ENCODE measurements at places on chromosomes 7 and 10.

GRCh38 chr7:12637328-12637727 lies 50.1 kb upstream of the ARL4A start:
- no peak for DNase-seq

- no peak for DNase-seq
These were observed 62.7 kb downstream of the VPS41 start for GRCh38 chr7:38846280-38846679.

GRCh38 chr7:116570306-116570705 lies 45.5 kb downstream of the CAV1 start:
- no peak for DNase-seq

GRCh38 chr7:2106440-2106839 lies 126.3 kb downstream of the MAD1L1 start:
- no peak for DNase-seq

DNA sequence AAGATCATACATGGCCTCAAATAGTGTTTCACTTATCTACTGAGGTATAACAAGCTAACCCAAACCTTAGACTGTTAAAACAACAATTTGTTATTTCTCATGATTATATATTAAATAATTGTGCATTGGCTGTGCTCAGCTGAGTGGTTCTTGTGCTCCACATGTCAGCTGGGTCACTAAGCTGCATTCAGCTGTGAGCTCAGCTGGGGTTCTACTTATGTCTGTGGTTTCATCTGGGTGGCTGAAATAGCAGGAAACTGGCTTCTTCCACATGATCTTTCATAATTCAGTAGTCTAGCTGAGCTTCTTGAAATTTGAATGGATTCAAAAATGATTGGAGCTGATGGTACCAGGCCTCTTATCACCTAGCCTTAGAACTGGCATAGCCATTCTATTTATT lies 181.8 kb upstream of the CSTF2T start:
- DNase-seq, result no peak

GRCh38 chr10:99938563-99938962 lies 71.2 kb downstream of the DNMBP start:
- no peak for DNase-seq

DNA sequence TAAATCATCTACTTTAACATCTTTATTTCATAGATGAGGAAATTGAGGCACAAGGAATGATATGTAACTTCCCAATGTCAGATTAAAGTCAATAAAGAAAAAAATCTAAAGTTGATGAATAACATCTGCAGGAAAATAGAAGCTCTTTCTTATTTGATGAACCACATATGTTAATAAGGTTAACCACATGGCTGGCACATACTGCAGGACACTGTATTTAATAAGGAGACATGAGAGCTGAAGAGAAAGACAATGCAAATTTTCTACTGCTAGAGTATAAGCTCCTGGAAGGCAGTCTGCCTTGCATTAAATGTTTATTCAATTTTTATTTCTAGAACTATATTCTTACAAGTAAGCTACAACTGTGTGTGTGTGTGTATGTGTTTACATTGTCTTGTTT lies 4.4 kb downstream of the RAB11FIP2 start:
- DNase-seq, result no peak

DNA sequence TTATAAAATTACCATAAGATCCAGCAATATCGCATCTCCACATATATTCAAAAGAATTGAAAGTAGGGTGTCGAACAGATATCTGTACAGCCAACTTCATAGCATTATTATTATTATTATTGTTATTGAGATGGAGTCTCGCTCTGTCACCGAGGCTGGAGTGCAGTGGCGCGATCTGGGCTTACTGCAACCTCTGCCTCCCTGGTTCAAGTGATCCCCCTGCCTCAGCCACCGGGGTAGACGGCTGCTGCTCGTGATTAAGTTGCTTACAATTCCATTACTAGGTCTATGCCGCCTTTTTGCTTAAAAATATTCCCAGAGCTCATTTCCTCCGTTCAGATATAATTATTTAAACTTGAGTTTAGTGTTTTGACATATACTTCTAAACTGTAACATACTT lies 19.8 kb upstream of the USP6NL start:
- DNase-seq, result no peak

- DNase-seq, result no peak
These were observed 532.5 kb downstream of the GRM8 start for GRCh38 chr7:126720232-126720631.

- DNase-seq, result no peak
These were observed 146.7 kb upstream of the COL1A2 start for GRCh38 chr7:94247970-94248369.

DNA sequence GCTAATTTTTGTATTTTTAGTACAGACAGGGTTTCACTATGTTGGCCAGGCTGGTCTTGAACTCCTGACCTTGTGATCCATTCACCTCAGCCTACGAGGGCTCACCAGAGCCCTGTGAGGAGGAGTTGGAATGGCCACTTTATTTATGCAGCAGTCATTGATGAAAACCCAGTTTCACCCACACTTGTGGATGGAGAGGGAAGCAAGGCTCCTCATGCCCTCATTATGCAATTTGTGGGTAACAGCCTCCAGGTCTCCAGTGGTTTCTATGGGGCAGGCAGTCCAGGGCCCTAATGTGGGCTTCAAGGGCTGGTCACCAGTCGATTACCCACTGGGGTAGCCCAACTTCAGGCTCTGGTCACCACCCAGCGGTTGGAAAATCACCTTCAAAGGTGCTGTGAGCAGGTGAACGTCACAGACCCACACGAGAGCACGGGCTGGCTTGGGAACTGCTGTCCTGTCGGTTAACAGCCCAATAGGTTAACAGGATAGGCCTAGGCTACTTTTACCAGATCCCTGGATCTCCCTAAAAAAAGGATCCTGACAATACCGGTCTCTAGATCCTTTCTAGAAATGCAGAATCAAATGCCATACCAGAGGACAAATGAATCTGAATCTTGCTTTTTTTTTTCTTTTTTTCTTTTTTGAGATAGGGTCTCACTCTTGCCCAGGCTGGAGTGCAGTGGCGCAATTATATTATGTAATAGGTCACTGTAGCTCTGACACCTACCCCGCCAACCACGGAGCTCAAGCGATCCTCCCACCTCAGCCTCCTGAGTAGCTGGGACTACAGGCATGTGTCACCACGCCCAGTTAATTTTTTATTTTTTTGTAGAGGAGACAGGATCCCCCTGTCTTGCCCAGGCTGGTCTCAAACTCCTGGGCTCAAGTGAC lies 97.8 kb downstream of the SLC37A3 start:
- DNase-seq, result no peak

GRCh38 chr10:122798704-122799231 lies 46.9 kb downstream of the CUZD1 start:
- no peak for DNase-seq

DNA sequence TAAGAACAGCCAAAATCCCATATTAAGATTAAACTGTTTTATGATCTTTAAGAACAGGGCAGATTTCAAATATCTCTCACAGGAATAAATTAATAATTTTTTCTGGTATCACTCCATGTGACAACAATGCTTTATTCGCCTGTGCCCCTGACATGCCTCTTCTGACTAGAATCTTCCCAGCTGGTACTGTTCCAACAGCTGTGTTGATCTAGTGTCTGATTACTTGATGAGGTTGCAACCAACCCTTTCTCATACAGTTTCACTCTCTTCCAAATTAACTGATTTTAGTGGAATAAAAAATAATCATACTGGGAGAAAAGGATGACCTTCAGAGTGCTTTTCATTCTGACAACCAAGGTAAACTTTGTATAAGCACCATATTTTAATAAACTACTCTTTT lies 151.9 kb downstream of the CHRM2 start:
- DNase-seq, result no peak

DNA sequence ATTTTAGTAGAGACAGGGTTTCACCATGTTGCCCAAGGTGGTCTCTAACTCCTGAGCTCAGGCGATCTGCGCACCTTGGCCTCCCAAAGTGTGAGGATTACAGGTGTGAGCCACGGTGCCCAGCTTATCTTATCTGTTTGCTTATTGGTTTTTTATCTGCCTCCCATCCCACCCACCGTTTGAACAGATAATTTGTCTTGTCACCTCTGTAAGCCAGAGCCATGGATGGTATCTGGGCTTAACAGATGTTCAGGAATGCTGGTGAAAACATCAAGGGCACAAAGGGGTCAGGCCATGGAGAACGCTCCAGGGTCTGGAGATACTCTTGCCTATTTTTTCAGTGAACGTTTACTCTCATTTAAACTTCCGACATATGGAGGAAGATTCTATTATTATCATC lies 12.0 kb upstream of the NDST2 start:
- no peak for DNase-seq

Data from NCI-H2107 (cell line).